Stimulated activated CD4-positive, alpha-beta T cell treated with anti-CD3 and anti-CD28 coated beads, Interleukin-1b, Interleukin-23, amount 100 ng/mL, for 1 hour (primary cell): ENCODE measurements at places on chromosomes 7 and 10.
A peak's percentile ranks its signal among the peaks of the same experiment; 100 is the strongest.

- no peak for DNase-seq
Observed at GRCh38 chr7:149729983-149730801, 43.2 kb downstream of the ZNF467 start.

GRCh38 chr7:35253710-35254495 lies at the start of gene TBX20:
Gene TBX20 (minus strand): TSS chr7:35254100. CDS start chr7:35253620, 480 bp downstream.
- DNase-seq, result no peak

DNA sequence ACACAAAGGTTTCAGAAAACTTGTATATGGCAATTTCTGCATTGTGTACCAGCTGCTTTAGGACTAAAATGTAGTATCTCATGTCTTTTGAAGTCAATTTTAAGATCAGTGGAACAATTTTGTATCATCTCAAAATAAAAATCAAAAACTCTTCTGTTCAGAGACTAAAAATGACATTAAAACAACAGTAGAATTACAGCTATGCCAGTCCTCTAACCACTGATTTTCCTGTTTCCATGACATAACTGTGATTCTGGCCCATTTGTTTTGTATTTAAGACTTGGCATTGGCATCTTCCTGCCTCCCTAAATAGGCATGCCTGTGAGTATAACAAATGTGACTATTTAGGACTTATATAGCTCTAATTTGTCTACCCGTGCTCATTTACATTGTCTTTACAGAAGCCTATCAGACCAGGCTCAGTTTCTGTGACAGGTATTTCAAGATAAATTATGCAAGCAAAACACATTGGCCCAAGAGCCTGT lies 29.1 kb upstream of the VPS41 start:
- no peak for DNase-seq

GRCh38 chr10:24406809-24407483 lies 198.0 kb downstream of the KIAA1217 start:
- DNase-seq, result no peak

- no peak for DNase-seq
Observed at GRCh38 chr10:85430991-85431390, 935.6 kb downstream of the GRID1 start.

DNA sequence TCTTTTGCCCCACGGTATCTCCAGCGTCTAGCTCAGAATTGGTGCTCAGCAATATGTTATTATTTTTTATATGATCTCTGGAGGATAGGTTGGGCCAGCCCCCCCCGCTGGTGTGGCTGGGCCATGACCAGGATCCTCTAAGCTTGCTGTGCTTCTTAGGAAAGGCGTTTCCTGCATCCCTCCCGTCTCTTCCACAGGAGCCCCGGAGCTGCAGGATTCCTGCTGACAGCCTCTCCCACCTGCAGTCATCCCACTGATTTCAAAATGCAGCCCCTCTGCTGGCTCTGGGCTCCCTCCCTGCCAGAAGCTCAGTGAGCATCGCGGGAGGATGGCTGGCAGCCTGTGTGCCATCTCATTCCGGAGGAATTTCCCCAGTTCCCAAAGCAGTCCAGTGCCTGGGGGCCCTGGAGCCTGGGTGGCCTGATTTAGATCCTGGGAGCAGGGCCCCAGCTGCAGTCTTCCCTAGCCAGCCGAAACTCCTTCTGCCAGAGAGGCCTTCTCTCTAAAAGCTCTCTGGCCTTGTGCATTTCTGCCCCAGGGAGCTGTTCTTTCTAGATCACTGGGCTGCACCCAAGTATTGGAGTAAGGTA lies 21.8 kb upstream of the GOLGA7B start:
- DNase-seq, result no peak

GRCh38 chr10:71234970-71235685 lies 22.8 kb downstream of the UNC5B start:
- no peak for DNase-seq

GRCh38 chr7:5697754-5698424 lies 83.6 kb downstream of the RNF216 start:
- DNase-seq, result no peak

GRCh38 chr7:24862461-24862860 lies 105.2 kb upstream of the GSDME start:
- no peak for DNase-seq

GRCh38 chr10:44716470-44717015 lies 194.6 kb upstream of the TMEM72 start:
- no peak for DNase-seq

- DNase-seq, result no peak
Observed at GRCh38 chr10:59463909-59464308, 101.6 kb upstream of the FAM13C start.

DNA sequence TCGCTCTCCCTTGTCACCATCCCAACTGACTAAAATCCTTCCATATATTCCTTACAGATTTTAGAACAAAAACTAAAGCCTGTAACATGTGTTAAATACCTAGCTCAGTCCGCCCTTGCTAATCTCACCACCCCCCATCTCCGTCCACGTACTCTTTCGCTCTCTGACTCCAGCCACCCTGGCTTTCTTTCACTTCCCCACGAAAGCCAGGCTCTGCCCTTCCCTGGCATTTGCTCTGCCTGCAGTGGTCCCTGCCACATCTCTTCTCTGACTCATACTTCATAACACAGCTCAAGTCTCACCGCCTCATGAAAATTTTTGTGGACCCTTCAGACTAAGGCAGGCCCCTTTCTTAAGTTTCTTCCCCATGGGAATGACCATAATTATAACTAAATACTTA lies 11.7 kb upstream of the GPAM start:
- no peak for DNase-seq

DNA sequence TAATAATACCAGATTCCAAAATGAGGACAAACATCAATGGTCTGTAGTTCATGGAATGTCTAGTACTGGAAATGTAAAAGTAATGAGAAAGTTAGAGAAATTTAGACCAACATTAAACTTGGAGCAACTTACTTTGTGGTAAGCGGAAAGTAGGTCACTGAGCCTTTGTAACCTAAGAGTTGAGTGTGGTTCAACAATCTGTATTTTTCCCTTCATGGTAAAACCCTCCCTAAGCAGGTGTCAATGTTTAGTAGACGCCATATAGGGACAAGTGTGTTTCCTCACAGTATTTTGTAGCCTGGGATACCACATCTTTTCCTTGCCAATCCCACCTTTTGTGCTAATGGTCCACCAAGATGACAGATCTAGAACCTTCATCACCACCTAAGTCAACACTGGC lies 67.3 kb upstream of the RSU1 start:
- DNase-seq, result no peak

- DNase-seq, result no peak
Observed at GRCh38 chr10:59331661-59332060, 30.7 kb downstream of the FAM13C start.

- no peak for DNase-seq
Observed at GRCh38 chr10:103818105-103818504, 37.3 kb downstream of the SH3PXD2A start.

GRCh38 chr7:151429560-151430331 lies 10.2 kb downstream of the CRYGN start:
- no peak for DNase-seq

DNA sequence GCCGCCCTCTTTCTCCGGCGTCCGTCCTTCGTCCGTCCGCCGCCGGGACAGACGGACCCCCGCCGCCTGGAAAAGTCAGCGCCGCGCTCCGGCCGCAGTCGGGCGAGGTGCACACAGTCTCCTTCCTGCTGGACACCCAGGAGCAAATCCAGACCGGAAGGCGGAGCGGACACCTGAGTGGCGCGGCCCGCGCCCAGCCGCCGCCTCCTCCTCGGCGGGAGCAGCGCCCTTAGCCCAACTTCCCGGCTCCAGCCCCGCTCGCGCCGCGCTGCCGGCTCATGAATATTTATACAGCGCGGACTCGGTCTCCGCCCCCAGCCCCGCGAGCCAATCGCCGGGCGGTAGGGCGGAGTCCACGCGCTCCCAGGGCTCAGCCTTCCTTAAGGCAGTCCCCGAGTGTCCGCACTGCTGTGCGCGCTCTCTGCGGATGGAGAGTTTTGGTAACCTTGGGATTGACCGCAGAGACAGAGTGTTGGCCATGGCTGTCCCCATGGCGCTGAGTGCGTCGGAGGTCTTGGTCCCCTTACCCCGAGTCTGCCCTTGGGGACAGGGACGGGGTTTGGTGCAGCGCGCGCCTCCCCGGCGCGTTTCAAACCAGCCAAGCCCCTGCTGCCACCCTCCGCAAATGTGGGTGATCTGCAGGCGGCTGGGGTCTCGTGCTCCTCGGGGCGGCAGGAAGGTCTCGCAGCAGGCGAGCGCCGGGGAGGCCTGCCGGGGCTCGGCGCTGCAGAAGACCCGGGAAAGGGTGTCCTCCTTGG lies at the start of gene FZD8:
Gene FZD8 (minus strand): TSS at position 262 of the 758 bp plus-strand sequence. CDS start 867 bp downstream, outside the sequence.
- peak; percentile 55 for DNase-seq

DNA sequence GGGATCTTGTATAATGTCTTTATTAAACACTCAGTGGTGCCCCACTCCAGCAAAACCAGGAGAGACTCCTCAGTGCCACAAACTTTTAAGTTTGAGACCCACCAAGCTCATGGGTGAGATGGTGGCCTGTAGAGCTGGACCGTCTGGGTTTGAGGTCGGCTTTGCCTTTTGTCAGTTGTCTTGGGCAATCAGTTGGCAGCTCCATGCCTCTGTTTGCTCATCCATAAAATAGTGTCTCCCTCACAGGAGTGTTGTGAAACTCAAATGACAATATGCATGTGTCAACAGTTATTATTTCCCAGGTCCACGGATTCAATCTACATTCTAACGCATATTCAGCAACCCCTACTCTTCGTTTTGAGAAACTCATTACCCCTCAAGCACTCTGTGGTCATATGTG lies 367.8 kb upstream of the C7orf33 start:
- DNase-seq, result no peak

- no peak for DNase-seq
Observed at GRCh38 chr10:126705951-126706565, 35.6 kb upstream of the C10orf90 start.

- DNase-seq, result peak; percentile 15
Observed at GRCh38 chr7:12674861-12675260, 12.6 kb upstream of the ARL4A start.

GRCh38 chr10:113538151-113538550 lies 14.7 kb upstream of the HABP2 start:
- DNase-seq, result no peak

GRCh38 chr7:159083001-159083697 lies 61.5 kb downstream of the VIPR2 start:
- DNase-seq, result no peak

DNA sequence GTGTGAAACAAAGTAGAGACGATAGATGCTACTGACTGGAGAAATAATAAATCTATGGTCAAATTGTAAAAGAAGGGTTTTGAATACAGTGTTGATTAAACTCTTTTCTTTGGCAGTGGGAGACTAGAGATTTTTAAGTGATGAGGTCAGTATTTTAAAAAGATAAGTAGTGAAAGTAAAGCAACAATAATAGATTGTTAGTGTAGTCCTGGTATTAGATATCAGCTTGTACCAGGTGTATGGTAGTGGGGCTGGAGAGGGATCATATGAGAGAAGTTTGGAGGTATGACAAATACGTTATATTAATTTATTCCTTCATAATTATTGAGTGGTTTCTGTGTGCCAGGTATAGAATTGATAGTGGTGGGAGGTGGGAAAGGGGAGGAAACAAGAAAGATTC lies 25.2 kb downstream of the PHTF2 start:
- no peak for DNase-seq

DNA sequence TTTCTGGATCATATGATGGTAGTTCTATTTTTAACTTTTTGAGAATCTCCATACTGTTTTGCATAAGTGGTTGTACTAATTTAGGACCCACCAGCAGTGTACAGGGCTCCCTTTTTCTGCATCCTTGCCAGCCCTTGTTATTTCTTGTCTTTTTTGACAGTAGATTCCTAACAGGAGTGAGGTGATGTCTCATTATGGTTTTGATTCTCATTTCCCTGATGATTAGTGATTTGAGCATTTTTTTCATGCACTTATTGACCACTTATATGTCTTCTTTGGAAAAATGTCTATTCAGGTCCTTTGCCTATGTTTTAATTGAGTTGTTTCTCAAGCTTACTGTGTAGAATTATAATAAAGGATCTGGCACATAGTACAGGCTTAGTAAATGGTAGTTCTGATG lies 238.8 kb upstream of the BMPER start:
- DNase-seq, result no peak

DNA sequence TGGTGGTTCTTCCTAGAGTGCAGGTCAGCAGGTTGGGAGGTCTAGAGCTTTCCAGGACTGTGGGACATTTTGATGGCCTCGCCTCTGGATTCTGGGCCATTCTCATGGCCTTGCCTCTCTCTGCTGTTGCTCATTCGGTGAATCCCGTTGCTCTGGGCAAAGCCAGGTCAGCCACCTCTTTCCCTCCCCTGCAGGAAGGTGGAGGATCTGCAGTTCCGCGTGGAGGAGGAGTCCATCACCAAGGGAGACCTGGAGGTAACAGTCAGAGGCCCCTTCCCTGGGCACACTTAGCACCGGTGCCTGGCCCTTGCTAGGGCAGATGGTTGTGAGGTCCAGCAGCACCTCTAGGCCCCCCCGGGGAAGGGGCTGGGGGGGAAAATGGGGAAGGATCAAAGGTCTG lies 74.9 kb downstream of the CLIP2 start:
- no peak for DNase-seq

DNA sequence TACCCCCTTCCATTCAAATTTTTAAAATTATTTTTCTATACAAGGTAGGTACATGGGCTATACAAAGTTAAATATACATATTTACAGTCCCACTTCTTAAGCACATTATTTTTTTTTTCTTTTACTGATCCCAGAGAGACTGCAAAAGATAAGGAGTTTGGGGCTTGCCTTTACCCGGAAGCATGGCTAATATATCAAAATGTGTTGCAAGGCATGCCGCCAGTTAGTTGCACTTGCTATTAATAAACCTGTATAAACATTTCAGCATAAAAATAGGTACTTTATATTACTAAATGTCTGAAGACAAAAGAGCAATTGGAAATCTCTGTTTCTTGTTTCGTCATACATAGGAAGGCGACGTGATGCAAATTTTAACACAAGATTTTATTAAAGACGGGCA lies 21.5 kb upstream of the PDLIM1 start:
- DNase-seq, result no peak

DNA sequence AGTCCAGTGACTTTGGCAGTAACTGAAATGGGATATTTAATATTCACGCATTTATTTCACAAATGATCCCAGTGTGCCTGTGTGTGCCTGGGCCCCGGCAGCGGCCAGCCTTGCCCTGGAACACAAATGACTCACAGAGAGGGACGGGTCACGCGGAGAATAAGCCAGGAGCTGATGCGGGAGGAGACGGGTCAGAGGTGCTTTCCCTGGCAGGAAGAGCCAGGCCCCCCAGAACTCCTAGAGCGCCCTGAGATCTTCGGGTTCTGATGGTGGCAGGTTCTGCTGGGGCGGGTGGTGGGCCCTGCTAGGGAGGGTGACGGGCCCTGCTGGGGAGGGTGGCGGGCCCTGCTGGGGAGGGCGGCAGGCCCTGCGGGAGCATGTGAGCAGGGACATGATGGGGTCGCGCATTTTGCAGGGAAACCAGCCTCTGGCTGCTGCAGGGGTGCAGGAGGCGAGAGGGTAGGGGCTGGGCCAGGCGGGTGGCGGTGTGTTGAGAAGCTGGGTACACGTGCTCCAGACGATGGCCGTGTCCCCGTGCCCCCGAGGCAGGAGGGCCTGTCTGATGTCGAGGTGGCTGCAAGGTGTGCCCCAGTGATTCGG lies 84.2 kb upstream of the DIP2C start:
- DNase-seq, result no peak

DNA sequence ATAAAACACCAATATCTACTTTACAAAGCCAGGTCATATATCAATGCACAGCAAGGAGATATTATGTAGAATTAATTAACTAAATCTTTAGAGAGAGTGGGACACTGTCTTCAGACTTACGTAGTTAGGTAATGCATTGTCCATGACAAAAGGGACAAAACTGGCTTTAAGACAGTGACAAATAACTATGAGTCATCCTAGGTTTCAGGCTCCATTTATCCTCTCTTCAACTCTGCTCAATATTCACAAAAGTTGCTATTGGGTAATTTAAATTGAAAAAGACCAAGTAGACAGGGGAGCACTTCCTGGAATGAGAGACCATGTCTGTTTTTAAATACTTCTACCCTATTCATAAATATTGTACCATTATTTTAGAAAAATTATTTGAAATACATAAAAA lies 464.5 kb downstream of the ARL4A start:
- DNase-seq, result no peak
